ENCODE measurements at places on chromosomes 13 and 19.

DNA sequence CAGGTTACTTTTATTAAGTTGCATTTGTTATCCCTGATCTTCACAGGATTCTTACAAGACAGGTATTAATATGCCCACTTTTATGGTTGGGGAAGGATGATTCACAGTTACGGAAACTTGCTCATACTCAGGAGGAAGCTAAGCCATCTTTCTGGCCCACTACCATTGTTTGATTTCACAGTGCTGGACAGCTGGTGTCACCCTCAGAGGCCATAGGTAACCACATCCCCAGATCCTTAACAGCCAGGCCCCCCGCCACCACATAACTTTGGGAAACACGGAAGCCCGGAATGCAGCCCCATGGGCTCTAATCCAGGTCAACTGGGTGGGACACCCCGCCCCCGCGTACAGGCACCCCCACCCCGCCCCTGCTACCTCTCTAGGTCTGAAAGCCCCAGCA lies 119.7 kb downstream of the IRS2 start:
- DNase-seq, result no peak

DNA sequence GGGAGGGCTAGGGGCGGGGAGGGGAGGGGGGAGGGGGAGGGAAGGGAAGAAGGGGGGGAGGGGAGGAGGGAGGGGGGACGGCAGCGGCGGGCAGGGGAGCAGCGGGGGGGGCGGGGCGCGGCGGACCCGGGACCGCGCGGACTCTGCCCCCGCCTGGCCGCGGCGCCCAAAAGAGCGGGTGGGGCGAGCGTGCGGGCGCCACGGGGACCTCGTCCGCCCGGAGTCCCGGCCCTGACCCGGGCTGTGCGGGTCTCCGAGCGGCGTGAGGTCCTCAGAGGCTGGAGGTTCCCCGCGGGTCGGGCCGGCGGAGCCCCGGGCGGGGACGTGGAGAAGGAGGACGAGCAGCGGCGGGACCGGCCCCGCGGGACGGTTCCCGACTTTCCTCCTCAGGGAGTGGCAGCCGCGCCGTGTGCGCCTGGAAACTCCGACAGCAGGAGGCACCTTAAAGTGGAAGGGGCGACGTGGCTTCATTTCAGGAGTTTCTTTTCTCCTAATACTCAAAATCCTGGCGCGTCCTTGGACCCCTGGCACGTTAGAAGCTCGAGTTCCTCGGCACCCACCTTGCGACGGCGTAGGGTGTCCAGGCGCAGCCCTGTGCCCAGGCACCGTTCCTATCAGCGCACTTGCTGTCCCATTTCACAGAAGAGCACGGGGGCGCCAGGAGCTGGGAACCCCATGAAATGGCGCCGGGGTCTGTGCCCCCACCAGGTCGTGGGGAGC lies 518 bp upstream of the PLPP2 start:
- DNase-seq, result no peak

DNA sequence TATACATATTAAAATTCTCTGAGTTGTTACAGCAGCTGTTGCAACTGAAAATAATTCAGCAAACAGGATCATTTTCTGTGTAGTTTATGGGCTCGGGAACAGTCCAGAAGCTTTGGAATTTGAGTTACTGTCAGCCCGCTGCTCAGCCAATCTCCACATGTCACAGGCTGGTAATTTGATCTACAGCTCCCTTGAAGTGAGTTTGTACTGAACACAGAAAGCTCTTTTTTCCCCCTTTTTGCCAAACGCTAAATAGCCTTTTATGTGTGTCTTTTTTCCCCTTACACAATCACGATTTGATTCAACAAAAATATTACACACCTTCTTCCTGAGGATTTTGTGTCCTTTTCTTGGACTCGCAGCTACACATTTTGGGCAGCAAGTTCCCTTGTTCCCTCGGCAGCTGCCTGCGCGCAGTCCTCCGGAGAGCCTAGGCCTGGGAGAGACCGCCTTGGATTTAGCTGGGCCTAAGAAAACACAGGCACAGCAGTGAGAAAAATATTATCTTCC lies 371.4 kb downstream of the KCNRG start:
- no peak for DNase-seq

- no peak for DNase-seq
These were observed 116.2 kb downstream of the TBC1D4 start for GRCh38 chr13:75365724-75366173.

- DNase-seq, result no peak
These were observed 2.3 kb upstream of the ZNF347 start for GRCh38 chr19:53161123-53161522.

DNA sequence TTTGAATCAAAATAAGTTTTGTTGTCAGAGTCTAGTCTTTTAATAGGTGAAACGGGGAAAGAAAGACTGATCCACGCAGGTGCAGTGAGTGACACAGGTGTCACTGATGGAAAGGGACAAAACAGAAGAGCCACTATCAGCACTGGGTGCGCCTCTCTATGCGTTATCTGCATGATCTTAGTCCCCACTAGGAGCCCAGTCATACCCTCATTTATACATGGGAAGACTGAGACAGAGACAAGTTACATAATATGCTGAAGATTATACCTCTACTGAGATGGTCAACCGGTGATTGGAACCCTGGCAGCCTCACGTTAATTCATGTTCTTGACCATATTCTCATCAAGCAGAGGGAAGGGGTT lies 3.4 kb downstream of the LRCH1 start:
- DNase-seq, result no peak

DNA sequence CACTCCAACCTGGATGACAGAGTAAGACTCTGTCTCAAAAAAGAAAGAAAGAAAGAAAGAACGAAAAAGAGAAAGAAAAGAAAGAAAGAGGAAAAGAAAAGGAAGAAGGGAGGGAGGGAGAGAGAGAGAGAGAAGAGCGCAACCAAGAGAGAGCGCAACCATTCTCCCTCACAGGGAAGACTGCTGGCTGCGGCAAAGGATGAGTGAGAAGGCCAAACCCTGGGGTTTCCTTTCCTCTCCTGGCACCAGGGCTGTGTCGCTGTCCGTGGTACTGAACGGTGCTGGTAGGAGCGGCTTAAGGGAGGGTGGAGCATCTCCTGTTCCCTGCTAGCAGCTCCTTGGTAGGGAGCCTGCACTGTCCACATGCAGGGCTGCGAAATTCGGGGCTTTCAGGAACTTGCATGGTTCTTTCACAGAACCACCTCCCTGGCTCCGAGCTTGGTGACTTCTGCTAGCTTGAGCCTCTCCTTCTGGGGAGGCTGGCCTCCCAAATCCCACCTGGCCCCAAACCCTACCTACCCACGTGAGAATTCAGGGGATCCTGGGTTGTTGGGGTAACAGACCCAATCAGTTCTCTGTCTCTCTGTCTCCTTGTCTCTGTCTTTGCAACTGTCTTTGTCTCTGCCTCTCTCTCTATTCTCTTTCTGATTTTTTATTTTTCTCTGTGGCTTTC lies 51.1 kb upstream of the ZNRF4 start:
- peak; percentile 87 for DNase-seq

DNA sequence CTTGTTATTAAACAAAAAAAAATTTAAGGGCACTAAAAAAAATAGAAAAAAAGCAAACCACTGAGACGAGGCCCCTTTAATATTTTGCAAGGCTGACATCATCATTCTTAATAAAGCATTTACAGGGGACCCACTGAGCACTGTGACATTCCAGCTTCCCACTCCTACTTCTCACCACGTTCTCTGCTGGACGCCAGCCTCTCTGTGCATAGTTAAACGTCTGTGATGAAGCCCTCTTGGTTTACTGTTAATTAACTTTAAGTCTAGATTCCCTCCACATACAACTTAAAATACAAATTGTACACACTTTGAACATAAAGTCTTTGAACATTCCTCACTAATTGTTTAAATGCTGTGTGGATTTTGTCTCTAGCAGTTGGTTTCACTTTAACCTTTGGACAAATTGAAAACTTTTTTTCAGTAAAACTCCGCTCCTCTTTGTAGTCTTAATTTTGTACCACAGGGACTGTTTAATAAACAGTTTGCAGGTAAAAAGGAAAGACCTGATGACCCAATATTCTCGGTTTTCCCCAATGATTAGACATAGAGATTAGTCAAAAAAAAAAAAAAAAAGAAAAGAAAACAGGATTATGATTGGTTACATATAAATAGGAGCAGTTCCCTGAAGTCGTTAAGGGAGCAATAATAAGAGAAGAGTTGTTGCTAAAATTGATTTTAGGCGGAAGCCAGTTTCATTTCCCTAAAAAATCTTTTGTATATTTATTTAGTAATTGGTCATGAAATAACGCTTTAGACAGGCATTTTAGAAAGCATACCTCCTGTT lies 219.8 kb downstream of the MZT1 start:
- DNase-seq, result no peak

DNA sequence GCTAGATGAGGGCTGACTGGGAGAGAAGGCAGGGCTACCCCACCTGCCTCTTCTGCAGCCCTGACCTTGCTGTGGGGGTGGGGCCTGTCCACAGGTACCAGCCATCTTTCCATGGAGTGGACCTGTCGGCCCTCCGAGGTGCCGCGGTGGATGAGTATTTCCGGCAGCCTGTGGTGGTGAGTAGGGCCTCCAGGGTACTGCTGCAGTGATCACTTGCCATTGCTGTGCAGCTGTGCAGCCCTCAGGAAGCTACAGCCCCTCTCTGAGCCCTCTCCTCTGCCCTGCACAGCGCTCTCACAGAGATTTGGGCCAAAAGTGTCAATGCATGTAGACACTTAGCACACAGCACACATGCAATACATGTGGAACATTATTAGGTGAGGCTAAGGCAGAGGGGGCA lies 11.8 kb downstream of the YIPF2 start:
- no peak for DNase-seq

GRCh38 chr13:78586706-78587105 lies 16.6 kb downstream of the POU4F1 start:
- no peak for DNase-seq

DNA sequence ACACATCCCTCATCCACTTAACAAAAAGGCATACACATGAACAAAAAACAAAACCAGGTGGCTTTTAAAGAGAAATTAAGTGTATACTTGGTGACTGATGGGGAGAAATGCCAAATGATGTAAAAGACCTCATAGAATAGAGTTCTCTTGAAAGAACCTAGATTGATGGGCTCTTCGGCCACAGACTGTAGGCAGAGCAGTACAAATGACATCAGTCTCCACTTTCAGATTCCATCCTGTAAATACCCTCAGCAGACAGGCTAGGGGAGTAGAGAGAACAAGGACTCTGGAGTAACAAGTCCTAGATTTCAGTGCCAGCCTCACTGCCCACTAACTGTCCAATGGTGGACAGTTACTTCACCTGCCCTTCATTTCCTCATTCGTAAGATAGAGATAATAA lies 203.8 kb downstream of the MZT1 start:
- no peak for DNase-seq

GRCh38 chr13:52838433-52839107 lies 9.9 kb downstream of the PCDH8 start:
- DNase-seq, result no peak

- DNase-seq, result no peak
These were observed 532.7 kb downstream of the RFC3 start for GRCh38 chr13:34350671-34351070.

All from activated CD8-positive, alpha-beta memory T cell treated with anti-CD3 and anti-CD28 coated beads, Interleukin-2, amount 50 U/mL, for 48 hours (primary cell).